Activated naive CD8-positive, alpha-beta T cell treated with anti-CD3 and anti-CD28 coated beads, Interleukin-2, amount 10 ng/mL, durations not matched to agents 7 days and 5 days (primary cell): ENCODE measurements at places on chromosomes 7 and 10. TPM values are rescaled to one million over a fixed set of nuclear protein-coding genes. Genes with fewer than 3 reads are reported as not detected.

- DNase-seq, result no peak
Measured at GRCh38 chr7:42790196-42790595, 121.7 kb downstream of the C7orf25 start.

The FAM25A gene
- total RNA-seq, result not detected

DNA sequence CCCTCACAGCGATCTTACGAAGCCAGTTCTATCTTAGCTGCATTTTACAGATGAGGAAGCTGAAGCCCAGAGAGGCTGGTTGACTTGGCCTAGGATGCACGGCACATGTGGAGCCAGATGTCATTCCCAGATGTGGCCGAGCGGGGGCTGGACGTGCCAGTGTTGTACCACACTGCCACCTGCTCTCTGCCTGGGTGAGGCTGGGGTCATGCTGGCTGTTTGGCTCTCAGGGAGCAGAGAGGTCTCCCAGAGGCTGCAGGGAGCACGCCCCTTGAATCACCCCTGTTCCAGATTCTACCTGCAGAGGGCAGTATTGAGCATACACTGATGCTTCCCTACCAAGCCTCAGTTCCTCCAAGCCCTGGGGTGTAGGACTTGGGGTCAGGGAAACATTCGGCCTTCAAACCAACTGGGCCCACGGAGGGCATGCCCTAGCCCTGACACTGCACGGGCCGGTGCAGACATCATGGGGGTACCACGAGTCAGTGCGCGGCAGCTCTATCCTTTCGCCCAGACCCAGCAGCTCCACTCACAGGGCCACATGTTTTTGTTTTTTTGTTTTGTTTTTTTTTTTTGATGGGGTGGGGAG is 3.8 kb upstream of the GTF2IRD1 start:
- DNase-seq, result peak; percentile 56

- DNase-seq, result no peak
Measured at GRCh38 chr7:105149827-105150226, 135.8 kb downstream of the KMT2E start.

The STEAP4 gene
- not detected for total RNA-seq

- no peak for DNase-seq
Measured at GRCh38 chr10:126302826-126303665, 85.2 kb downstream of the ADAM12 start.

- DNase-seq, result no peak
Measured at GRCh38 chr10:97475936-97476594, 22.2 kb downstream of the MMS19 start.

The VSTM4 gene
- total RNA-seq, result not detected

The KCNMA1 gene
- 0.54 TPM for total RNA-seq

DNA sequence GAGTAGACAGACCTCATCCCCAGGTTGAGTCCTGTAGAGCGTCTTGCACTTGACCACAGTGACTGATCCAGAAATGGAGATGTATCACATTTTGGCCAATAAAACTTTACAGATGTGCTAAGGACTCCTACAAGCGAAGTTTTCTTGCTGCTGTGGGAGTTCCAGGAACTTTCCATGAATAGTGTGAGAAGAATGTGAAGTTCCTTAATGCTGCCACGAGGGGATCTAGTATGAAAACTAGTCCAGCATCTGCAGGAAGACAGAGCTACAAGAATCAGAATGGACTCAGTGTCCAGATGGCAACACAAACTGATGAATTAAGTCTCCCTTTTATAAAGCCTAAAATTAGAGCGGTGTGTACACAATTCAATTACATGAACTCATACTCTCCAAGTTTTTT is 14.8 kb upstream of the LSM8 start:
- no peak for DNase-seq

DNA sequence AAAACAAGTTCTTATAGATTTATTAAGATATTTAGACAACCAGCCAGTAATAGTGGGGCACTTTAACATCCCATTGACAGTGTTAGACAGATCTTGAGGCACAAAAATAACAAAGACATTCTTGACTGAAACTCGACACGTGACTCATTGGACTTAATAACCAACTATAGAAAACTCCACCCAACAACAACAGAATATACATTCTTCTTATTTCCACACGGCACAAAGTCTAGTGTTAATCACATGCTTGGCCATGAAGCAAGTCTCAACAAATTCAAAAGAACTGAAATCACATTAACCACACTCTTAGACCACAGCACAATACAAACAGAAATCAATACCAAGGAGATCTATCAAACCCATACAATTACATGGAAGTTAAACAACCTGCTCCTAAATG is 138.1 kb downstream of the ARL5B start:
- DNase-seq, result no peak

The TMEM225B gene
- total RNA-seq, result 2.3 TPM

- DNase-seq, result no peak
Measured at GRCh38 chr10:123555616-123556015, 110.5 kb upstream of the GPR26 start.

The LRRTM3 gene
- not detected for total RNA-seq

- DNase-seq, result no peak
Measured at GRCh38 chr10:122421742-122422141, 32.7 kb upstream of the ARMS2 start.

The PKD1L1 gene
- total RNA-seq, result 0.34 TPM

- DNase-seq, result no peak
Measured at GRCh38 chr10:125343118-125343925, 183.0 kb upstream of the CTBP2 start.

- DNase-seq, result no peak
Measured at GRCh38 chr7:35250941-35251340, 3.0 kb downstream of the TBX20 start.

GRCh38 chr7:71303566-71303965 is 171.6 kb downstream of the GALNT17 start:
- no peak for DNase-seq

DNA sequence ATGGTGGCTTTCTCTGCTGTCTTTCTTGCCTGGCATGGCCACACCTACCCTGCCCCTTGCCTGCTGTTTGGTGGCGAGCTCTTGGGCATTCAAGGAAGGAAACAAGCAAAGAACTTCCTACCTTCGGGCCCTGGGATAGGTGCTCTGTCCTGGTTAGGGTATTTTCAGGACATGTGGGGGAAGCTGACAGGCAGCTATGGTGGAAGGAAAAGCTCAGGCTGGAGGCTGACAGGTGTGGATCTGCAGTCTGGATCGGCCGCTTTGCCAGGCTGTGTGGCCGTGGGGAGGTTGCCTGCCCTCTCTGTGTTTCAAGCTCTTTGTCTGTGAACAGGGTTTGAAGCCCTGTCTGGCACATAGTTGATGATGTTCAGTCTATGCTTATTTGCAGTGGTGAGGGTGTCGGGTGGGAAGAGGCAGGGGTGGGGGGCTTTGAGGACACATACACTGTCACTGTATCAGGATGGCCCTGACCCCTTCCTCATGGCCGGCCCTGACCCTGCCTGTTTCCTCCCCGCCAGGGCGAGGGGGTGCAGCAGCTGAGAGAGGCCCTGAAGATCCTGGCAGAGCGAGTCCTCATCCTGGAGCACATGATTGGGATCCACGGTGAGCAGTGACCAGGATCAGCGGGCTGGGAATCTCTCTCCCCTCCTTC is 73.7 kb downstream of the MYL10 start:
- DNase-seq, result no peak

- no peak for DNase-seq
Measured at GRCh38 chr7:135167365-135167917, 3.1 kb downstream of the CYREN start.

GRCh38 chr7:96344236-96344635 is 22.3 kb upstream of the SLC25A13 start:
- no peak for DNase-seq

DNA sequence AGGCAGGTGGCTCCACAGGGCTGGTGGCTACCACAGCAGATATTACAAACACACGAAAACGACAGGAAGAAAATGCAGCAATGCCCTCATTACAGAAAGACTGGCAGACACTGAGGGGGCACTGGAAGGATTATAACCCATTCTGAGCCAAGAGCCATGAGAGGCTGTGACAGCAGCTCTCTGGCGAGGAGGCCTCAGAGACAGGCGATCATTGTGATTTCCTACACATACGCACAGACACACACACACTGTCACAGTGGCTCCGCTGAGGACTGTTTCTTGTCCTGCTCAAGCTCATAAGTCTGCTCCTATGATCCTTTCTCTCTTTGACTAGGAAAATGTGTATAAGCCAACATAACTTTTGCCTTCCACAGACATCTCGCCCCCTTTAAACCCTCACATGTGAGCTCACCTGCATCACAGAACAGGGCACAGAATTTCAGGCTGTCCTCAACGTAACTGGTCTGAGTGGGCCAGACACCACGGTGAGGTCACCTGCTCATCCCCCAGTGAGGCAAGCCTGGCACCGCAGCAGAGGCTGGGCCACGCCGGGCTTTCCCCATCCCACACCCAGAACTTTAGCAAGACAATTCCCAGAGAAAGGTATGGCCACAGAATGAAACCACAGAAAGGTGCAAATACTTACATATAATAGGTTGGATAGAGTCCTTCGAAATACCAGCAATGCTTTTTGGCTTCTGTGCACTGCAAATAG is 51.7 kb downstream of the VOPP1 start:
- no peak for DNase-seq

GRCh38 chr10:1159131-1160061 is 103.2 kb downstream of the WDR37 start:
- no peak for DNase-seq

GRCh38 chr10:99364125-99364524 is 35.0 kb downstream of the CNNM1 start:
- no peak for DNase-seq

The ELN gene
- total RNA-seq, result not detected

DNA sequence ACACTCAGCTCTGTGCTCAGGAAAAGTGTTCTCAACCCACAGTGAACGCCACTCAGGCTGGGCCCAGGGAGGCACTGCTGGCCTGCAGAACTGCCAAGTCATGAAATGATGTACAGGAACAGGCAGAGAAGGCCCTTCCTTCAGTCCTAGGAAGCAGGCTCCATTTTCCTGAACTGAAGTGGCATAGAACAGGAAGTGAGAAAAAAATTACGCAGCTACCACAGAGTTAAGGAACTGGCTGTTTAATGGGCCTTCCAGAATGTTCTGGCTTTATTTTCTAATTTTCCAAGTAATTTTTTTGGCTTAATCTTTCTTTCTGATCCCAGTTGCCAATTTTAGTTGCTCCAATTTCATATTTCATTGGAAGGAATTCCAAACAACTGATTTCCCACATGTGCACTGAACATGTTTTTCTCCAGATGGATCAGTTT is 39.3 kb downstream of the LRRC18 start:
- DNase-seq, result no peak

- DNase-seq, result no peak
Measured at GRCh38 chr10:87054373-87055295, 34.5 kb downstream of the FAM25A start.

The AKR1C4 gene
- total RNA-seq, result not detected

- DNase-seq, result no peak
Measured at GRCh38 chr7:94417901-94418300, 23.2 kb downstream of the COL1A2 start.

DNA sequence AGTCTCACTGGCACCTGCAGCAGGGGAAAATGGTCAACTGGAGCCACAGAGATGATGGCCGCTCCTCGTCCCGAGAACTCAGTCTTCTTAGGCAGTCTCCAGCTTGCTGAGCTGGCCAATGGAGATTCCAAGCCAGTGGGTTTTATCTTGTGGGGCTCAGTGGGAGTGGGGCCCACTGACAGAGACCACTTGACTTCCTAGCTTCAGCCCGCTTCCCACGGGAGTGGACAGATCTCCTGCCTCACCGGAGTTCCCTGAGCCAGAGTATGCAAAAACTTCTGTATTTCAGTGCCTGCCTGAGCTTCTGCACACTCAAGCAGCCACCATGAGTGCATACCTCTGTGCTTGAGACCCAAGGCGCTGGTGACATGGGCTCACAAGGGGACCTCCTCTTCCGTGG is 105.8 kb downstream of the ZWINT start:
- DNase-seq, result no peak

DNA sequence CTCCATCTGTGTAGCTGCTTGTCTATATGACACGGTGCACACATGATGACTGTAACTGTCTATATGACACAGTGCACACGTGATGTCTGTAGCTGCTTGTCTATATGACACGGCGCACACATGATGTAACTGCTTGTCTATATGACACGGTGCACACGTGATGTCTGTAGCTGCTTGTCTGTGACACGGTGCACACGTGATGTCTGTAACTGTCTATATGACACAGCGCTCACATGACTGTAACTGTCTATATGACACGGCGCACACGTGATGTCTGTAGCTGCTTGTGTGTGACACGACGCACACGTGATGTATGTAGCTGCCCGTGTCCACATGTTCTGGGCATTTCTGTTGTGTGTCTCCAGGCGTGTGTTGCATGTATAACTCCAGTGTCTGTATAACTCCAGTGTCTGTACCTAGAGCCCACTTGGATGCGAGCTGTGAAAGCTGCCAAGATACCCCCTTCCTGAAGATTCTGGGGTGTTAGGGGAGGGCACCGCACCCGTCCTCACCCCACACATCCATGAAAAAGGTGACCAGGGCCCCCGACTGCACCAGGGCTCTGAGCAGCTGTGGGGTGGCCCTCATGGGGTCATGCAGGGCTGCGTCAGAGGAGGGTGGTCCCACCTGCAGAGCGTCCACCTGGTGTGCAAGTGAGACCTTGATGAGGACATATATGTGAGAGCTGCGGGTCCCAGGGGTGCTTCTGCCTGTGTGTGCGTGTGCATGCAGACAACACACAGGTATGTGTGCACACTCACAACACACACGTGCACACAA is 137.9 kb downstream of the ELFN1 start:
- DNase-seq, result no peak

- no peak for DNase-seq
Measured at GRCh38 chr10:88616250-88616977, 29.9 kb downstream of the LIPJ start.

The CAMK2B gene
- not detected for total RNA-seq

- no peak for DNase-seq
Measured at GRCh38 chr7:22386865-22387264, 29.9 kb upstream of the RAPGEF5 start.

- DNase-seq, result no peak
Measured at GRCh38 chr10:108034829-108035228, 870.3 kb upstream of the SORCS1 start.

- DNase-seq, result no peak
Measured at GRCh38 chr7:34086064-34086463, 180.7 kb downstream of the BMPER start.

GRCh38 chr7:138948403-138948802 is 32.8 kb downstream of the KIAA1549 start:
- DNase-seq, result no peak
